Cardiac muscle cell (in vitro differentiated cells and primary cell): ENCODE measurements at places on chromosomes 2 and 18. TPM values are rescaled to one million over a fixed set of nuclear protein-coding genes. Genes with fewer than 3 reads are reported as not detected.

The EGR4 gene
- total RNA-seq: 0.06 TPM in 1 of 2 replicates, not detected in the other

The UGT1A10 gene
- total RNA-seq: not detected in 2 replicates

The KLHL30 gene
- 25.9 and 31.7 TPM in 2 replicates for total RNA-seq

DNA sequence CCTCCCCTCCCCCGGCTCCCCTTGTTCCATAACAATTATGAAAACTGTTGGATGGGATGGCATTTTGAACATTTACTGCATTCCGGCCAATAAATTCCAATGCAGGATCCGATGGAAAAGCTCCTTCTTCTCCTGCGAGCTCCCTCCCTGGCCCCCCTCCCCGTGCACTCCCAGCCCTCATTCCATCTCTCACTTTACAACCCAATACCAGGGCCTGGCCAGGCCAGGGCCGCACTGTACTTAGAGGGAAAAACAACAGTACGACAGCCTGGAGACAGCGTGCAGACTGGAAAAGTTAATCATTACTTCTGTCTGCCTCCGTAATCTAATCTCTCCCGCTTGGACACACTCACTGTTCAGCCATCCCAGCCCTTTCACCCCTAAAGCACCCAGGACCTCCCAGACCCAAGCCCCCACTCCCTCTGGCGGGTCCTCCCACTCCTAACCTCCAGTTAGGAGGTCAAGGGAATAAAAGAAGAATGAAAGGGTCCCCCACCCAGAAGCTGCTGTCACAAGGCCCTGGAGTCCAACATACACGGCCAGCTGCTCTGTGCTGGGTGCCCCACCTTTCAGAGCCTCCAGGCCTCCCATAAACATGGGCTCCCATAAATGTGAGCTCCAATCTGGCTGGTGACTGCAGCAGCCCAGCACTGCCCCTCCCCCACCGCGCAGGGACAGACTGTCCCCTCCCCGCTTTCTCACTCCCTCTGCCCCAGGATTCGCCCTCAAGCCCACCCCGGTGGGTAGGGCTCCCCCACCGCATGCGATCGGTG is 20.6 kb downstream of the SMAD7 start:
- H3K27ac ChIP-seq: peak overlapping the region; percentile 84
- peaks cover 90% of the 10 kb centered on the region for H3K4me1 ChIP-seq
- H3K4me3 ChIP-seq: peak overlapping the region; percentile 7

DNA sequence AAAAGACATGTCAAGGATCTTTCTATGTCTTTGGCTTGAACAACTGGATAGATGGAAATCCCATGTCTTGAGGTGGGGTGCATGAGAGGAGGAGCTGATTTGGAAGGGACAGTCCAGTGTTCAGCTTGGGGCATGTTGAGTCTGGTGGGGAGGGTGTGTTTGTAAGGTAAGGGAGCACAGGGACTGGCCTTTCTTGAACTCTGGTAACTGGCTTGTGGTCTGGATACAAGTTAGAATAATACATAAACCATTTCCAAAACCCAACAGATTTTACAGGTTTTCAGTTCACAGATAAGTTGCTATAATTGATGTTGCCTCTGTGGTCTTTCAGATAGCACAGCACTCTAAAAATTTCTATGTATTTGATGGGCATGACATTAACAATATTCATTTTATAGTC is 24.2 kb downstream of the RHBDD1 start:
- DNase-seq: no peak
- peaks cover 7% of the 10 kb centered on the region for H3K4me1 ChIP-seq
- no peaks in the 10 kb centered on the region for H3K36me3 ChIP-seq
- no peak overlapping the region for H3K4me3 ChIP-seq
- H3K27me3 ChIP-seq: no peaks in the 10 kb centered on the region
- no peak overlapping the region for H3K27ac ChIP-seq

DNA sequence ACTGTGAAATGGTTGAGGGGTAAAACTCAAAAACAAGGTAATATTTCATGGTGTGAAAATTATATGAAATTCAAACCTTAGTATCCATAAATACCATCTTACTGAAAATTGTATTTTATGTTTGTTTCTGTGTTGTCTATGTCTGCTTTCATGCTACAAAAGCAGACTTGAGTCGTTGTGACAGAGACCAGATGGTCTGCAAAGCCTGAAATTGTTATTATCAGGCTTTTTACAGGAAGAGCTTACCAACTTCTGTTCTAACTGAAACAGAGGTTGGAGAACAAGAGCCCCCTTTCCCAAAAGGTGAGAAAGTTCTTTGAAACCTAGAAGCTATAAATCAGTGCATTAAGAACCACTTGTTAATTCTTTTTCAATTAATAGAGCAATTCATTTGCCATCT is 110.0 kb downstream of the COL4A4 start:
- H3K27me3 ChIP-seq: no peaks in the 10 kb centered on the region
- H3K36me3 ChIP-seq: no peaks in the 10 kb centered on the region
- no peaks in the 10 kb centered on the region for H3K4me1 ChIP-seq

DNA sequence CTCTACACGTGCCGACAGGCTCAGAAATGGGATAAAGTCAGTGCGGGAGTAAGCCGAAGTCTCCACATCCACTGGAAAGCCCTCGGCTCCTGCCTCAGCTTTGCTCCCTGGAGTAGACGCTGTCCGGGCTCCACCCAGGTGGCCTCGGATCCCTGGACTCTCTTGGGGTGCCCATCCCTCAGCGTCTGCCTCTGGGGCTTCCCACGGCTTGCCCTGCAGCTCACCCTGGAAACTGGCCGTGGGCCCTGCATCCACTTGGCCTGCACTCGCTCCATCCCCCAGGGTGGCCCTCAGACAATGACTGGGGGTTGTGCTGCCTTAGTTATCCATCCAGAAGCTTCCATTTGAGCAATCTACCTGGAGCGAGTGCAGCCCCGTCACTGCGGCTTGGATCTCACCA is 36.2 kb upstream of the TAF1B start:
- no peak for DNase-seq
- H3K36me3 ChIP-seq: no peaks in the 10 kb centered on the region
- H3K27ac ChIP-seq: no peak overlapping the region
- no peaks in the 10 kb centered on the region for H3K27me3 ChIP-seq
- H3K4me1 ChIP-seq: no peaks in the 10 kb centered on the region
- no peak overlapping the region for H3K4me3 ChIP-seq

- H3K27me3 ChIP-seq: peaks cover 9% of the 10 kb centered on the region
- DNase-seq: peak; percentile 12
- H3K4me1 ChIP-seq: peaks cover 41% of the 10 kb centered on the region
- no peaks in the 10 kb centered on the region for H3K36me3 ChIP-seq
- peak overlapping the region; percentile 21 for H3K4me3 ChIP-seq
Observed at GRCh38 chr2:131035112-131035825, 58.0 kb downstream of the FAM168B start.

- no peak overlapping the region for H3K27ac ChIP-seq
- no peaks in the 10 kb centered on the region for H3K27me3 ChIP-seq
- no peak overlapping the region for H3K4me3 ChIP-seq
- no peaks in the 10 kb centered on the region for H3K4me1 ChIP-seq
- no peaks in the 10 kb centered on the region for H3K36me3 ChIP-seq
Observed at GRCh38 chr2:223315813-223316212, 263.8 kb downstream of the KCNE4 start.

- no peak overlapping the region for H3K27ac ChIP-seq
- no peaks in the 10 kb centered on the region for H3K27me3 ChIP-seq
- H3K4me3 ChIP-seq: no peak overlapping the region
Observed at GRCh38 chr2:137178951-137179377, 413.6 kb downstream of the THSD7B start.

DNA sequence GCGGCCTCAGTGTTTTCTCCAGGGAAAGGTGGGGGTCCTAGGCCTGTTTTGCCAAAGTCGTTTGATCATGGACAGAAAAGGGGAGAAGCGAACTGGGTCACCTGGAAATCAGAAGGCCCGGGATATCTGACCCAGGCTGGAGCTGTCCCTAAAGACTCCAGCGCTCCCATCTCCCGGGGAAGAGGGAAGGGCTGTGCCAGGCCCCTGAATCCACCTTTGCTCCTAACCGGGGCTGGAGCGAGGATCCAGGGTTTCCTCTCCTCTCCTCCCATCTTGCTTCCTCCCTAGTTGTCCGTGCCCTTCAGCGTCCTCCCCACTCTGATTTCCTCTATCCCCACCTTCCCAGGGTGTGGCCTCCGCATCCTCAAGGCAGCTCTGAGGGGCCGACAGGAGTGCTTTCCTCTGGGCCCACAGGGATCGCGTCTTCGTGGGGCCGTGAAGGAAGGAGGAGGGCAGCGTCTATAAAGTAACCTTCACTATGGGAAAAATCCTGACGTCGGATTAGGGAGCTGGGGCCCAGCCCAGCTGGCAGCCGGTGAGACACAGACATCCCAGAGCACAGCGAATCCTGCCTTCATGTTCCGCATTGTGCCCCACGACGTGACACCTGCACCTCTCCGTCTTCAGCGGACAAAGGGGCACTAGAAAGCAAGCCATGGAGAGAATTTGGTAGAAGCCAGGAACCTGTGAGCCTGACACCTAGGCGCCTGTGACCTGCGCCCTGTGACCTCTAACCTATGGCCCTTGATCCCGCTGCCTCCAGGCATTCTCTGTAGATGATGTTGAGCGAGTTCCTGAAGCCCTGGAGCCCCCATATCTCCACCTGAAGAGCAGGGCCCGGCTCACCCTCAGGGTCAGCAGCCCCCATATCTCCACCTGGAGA is 212.7 kb upstream of the SALL3 start:
- H3K4me1 ChIP-seq: no peaks in the 10 kb centered on the region
- no peak for DNase-seq
- no peak overlapping the region for H3K27ac ChIP-seq
- H3K36me3 ChIP-seq: no peaks in the 10 kb centered on the region
- H3K4me3 ChIP-seq: no peak overlapping the region

DNA sequence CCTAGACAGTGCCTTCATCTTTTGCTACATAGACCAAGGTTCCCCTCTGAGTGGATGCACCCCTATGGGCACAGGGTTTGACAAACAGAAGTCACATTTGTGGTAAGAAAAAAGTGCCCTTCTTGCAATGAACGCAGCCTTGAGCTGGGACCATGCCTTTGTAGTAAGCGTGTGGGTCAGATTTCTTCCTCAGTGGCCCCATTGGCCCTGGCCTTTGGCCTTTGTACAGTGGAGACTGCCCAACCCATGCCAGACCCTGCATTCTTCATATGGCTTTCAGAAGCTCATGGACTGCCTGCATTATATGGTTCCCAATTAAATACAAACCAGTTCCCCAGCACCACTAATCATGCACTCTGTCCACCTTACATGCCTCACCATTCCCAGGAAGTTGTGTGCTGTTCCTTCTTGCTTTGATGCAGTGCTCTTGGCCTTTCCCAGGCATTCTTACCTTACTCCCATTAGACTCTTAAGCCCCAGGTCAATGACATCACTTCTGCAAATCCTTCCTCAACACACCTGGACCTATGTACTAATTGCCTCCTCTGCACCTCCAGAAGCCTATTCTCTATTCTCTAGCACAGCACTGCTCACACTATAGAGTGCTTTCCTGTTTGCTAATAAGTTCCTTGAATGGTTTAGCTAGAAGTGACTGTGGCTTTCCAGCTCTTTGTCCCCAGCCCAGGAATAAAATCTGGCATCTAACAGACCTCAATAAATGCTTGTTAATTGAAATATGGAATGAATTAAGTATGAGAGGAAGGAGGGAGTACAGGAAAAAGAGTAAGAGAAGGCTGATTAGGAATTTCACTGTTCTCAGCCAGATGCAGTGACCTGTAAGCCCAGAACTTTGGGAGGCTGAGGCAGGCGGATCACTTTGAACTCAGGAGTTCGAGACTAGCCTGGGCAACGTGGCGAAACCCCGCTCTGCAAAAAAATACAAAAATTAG is 60.2 kb downstream of the TMEM247 start:
- no peak overlapping the region for H3K4me3 ChIP-seq
- no peaks in the 10 kb centered on the region for H3K27me3 ChIP-seq
- no peak overlapping the region for H3K27ac ChIP-seq

- DNase-seq: no peak
- H3K27me3 ChIP-seq: no peaks in the 10 kb centered on the region
- no peak overlapping the region for H3K4me3 ChIP-seq
- no peaks in the 10 kb centered on the region for H3K4me1 ChIP-seq
- no peaks in the 10 kb centered on the region for H3K36me3 ChIP-seq
Observed at GRCh38 chr2:54772531-54772930, 49.1 kb downstream of the EML6 start.

DNA sequence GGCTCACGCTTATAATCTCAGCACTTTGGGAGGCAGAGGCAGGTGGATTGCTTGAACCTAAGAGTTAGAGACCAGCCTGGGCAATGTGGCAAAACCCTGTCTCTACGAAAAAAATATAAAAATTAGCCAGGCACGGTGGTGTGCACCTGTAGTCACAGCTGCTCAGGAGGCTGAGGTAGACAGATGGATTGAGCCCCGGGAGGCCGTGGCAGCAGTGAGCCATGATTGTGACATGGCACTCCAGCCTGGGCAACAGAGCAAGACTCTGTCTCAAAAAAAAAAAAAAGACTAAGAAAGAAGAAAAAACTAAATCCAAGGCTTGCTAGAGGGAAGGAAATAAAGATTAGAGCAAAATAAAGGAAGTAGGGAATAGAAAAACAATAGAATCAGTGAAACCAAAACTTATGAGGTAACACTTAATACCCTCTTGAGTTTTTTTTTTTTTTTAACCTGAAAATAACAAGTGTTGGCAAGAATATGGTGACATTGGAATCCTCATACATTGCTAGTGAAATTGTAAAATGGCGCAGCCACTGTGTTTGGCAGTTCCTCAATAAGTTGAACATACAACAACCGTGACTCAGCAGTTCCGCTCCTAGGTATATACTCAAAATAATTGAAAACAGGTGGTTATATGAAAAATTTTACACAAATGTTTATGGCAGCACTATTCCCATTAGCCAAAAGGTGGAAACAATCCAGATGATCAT is 85.2 kb downstream of the EML4 start:
- no peaks in the 10 kb centered on the region for H3K27me3 ChIP-seq
- no peak overlapping the region for H3K27ac ChIP-seq
- no peak overlapping the region for H3K4me3 ChIP-seq
- H3K4me1 ChIP-seq: peaks cover 33% of the 10 kb centered on the region
- H3K36me3 ChIP-seq: peaks cover 6% of the 10 kb centered on the region
